ENCODE measurements at places on chromosomes 3 and 15.

GRCh38 chr15:72824112-72824511 lies 40.6 kb upstream of the ADPGK start:
- DNase-seq = no peak

- DNase-seq = no peak
Measured at GRCh38 chr3:59997583-59997982, 947.8 kb upstream of the CFAP20DC start.

DNA sequence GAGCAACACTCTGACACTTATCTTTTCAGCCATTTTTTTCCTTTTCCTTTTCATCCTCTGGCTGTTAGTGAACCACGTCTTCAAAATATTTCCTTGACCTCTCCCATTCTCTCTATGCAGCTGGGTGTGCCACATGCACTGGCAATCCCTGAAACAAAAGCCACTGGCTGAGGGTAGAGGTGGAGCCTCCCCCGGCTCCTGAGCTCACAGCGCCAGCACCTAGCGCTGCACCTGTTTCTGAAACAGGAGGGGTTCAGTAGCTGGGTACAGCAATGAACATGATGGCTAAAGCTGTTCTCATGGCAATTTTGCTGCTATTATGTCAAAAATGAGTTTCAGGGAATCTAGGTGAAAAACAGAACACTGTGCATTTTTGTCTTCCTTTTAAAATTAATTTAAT lies 314.7 kb upstream of the ATP10A start:
- no peak for DNase-seq

- no peak for DNase-seq
Measured at GRCh38 chr3:159829539-159830227, 159.0 kb upstream of the IL12A start.
